NCI-H2029 treated with DMSO at 0.1 percent for 48 hours (cell line): ENCODE measurements at places on chromosomes 12 and 14.

- peak; percentile 32 for DNase-seq
Measured at GRCh38 chr14:58362798-58363412, 32.8 kb upstream of the TOMM20L start.

GRCh38 chr14:34107441-34107840, 156.6 kb upstream of the EGLN3 start:
- no peak for DNase-seq

GRCh38 chr14:60975551-60975950, 5.3 kb downstream of the TRMT5 start:
- DNase-seq = no peak

- DNase-seq = no peak
Measured at GRCh38 chr12:66775871-66776270, 97.0 kb upstream of the GRIP1 start.

- DNase-seq = no peak
Measured at GRCh38 chr14:69464829-69465228, 19.7 kb upstream of the PLEKHD1 start.

DNA sequence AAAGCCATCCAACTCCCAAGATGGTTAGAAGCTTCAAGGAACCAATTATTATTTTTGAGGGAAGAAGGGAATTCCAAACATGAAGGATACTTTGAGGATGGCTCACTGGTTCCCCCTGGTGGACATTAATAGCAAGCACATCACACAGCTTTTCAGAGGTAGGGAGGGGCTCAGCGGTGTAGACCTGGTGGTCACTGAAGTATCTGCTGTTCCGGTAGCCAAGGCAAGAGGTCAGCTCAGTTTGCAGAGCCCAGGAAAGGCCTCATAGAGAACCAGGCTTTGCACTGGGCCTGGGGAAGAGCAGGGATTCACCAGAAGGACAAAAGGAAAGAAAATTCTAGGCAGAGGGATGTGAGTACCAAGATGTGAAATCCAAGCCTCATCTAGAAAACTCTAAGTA, 118.7 kb downstream of the KSR2 start:
- DNase-seq = peak; percentile 40
